ENCODE measurements at places on chromosomes 7 and 10.

GRCh38 chr7:107754642-107755041 is 10.7 kb downstream of the CBLL1 start:
- DNase-seq, result no peak

DNA sequence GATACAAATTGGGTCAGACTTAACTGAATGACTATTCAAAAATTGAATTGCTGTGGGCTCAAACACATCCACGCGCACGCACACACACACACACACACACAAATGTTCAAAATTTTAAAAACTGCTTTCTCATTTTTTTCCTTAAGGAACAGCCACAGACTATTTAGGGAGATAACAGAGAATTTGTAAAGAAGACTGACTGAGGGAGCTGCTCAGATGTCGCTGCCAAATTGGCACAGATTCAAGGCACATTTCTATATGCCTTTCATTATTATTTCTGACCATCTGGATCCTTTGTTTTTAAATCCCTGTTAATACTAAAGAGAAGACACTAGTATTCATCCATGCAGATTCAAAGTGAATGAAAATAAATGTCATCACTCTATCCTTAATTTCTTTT is 154.8 kb downstream of the DGKB start:
- no peak for DNase-seq

GRCh38 chr10:132546567-132547420 is 9.2 kb downstream of the INPP5A start:
- DNase-seq, result no peak

GRCh38 chr10:124449170-124450011 is 444 bp downstream of the NKX1-2 start:
- no peak for DNase-seq

- DNase-seq, result no peak
These were observed 33.2 kb downstream of the CNNM2 start for GRCh38 chr10:102951316-102951715.

DNA sequence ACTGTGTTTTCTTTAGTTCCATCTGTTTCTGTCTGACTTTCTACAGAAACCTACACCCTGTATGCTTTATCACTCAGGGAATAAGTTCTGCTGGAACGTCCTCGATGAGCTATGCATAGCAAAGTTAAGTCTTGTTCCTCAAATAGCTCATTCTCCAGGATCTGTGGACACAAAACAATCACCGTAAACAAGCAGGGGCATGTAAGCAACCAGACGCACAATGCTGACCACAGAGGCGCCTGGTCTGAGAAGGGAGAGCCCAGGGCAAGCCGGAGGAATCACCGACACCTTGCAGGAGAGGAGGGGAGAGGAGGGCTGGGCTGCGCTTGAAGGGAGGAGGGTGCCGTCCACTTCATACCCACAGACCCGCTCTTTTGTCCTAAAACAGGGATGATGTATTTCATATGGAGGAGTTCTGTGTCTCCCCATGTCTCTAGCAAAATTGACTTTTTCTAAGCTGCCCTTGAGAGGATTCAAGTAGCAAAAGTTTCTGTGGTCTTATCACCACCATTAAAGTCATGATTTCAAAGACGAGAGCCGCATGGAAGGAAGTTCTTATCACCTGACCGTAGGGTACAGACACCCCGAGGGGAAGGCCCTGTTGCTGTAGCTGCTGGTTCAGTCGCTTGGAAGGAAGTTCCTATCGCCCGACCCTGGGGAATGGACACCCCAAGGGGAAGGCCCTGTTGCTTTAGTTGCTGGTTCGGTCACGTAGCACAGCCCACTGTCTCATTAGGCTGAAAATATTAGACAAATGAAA is 14.3 kb downstream of the CALML3 start:
- DNase-seq, result no peak

DNA sequence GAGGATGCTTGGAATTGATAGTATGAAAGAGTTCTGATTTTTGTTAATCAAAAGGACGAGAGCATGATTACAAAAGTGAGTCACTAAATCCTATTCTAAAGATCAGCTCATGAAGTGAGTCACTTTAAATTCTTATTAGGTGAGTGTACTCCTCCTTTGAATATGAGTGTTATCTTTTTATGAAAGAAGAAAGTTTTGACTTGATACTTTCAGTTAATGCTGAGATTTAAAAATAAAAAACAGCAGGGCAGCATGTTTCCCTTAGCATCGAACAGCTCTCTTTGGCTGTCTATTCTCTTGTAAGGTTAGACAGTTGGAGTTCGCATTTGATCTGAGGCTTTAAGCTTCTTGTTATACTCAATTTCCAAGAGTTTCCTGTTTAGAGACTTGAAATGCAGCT is 222.0 kb downstream of the TWIST1 start:
- peak; percentile 27 for DNase-seq

GRCh38 chr7:129617652-129618051 is 6.1 kb downstream of the NRF1 start:
- DNase-seq, result no peak

DNA sequence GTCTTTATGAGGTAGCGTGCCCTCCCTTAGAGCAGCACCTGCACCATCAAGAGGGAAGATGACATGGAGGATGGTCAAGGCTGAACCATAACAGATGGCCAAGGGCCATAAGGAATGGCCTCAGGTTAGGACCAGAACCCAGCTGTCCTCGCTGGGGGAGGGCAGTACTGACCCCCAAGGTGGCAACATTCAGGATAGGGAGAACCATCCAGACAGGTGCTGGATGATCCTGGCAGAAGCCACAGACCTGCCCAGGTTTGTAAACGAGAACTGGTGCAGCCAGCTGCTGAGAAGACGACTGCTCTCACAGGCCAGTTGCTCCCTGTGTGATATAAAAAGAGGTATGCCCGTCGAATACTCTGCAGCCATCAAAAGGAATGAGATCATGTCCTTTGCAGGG is 320.4 kb downstream of the GLRX3 start:
- DNase-seq, result no peak

DNA sequence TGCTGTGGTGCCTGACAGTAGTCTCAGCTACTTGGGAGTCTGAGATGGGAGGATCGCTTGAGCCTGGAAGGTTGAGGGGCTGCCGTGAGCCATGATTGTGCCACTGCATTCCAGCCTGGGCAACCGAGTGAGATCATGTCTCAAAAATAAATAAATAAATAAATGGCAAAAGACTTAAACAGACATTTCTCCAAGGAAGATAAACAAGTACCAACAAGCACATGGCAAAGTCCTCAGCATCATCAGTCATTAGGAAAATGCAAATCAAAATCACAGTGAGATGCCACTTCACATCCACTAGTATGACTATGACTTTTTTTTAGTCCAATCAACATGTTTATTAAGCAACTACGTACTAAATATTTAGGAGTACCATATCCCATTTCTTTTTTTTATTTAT is 21.3 kb upstream of the KPNA7 start:
- DNase-seq, result no peak

DNA sequence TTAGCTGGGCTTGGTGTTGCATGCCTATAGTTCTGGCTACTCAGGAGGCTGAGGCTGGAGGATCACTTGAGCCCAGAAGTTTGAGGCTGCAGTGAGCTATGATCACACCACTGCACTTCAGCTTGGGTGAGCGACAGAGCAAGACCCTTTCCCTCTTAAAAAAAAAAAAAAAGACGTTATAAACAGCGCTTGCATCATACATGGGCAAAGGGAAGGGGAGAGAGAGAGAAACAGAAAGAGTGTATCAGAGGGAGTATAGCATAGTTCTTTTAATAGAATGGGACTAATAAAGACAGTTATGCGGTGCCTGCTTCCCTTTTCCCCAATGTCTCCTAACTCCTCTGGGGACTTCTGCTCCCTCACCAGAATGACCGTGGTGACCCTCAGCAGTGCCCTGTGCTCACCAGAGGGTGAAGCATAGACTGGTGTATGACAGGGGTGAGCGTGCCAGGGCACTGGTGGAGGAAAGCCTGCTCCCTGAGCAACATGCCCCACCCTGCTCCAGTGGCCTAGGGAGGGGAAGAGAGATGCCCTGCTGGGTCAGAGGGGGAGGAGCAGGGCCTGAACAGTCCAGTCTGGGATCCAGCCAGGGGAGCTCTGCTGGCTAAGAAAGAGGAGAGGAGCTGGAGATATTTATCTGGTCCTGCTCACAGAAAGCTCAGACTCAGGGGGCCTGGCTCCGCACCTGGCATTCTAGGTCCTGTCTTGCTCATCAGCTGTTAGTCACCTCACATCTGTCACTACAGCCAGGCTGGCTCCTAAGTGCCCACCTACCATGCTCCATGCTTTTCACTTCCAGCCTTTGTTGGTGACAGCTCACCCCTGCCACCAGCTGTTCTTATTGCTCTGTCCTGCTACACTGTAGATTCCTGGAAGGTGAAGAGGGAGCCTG is 2.2 kb downstream of the PDZD7 start:
- no peak for DNase-seq

DNA sequence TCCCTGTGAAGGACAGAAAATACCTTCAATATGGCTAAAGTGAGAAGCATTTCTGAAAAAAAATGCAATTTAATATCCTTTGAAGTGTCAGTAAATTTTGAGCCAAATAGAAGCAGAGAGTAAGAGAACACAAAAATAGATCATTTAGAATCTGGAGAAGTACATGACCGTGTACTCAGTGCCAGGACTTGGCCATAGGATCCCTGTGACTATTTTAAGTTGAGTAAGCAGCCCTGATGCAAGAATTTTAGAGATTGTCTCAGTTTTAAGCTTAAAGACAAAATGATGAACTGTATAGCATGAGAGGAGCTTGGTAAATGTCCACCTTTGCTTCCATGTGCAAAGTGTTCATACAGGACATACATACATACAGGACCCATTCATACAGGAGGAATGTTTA is 2.5 kb downstream of the PTER start:
- no peak for DNase-seq

GRCh38 chr7:16399265-16399831 is 22.0 kb downstream of the CRPPA start:
- DNase-seq, result no peak

GRCh38 chr7:143047326-143047725 is 4.8 kb upstream of the OR6V1 start:
- no peak for DNase-seq

GRCh38 chr7:30351286-30351685 is 66.9 kb downstream of the ZNRF2 start:
- no peak for DNase-seq

GRCh38 chr7:99005776-99006175 is 127.4 kb downstream of the TRRAP start:
- no peak for DNase-seq

DNA sequence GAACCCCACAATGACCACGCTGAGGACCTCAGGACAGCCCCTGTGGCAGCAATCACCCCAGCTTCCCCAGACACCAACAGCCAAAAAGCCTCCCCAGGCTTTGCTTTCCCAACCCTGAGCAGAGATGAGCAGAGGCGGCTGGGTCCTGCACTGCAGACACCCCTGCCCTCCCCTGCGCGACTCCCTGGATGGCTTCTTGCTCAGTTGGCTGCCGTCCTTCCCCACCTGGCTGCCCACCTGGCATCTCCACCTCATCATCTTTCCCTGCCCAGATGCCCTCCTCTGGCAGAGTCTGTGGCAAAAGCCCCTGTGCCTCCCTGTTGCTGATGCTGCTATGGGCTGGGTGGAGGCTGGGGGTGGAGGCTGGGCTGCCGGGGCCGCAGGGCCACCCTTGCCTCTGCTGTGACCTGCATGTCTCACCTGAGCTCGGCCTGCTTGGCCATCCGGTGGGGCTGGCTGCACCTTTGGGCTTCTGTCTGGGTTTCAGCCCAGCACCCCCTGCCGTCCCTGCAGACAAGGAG is 567.7 kb downstream of the TCERG1L start:
- no peak for DNase-seq

GRCh38 chr7:54546081-54546985 is 4.2 kb downstream of the VSTM2A start:
- DNase-seq, result no peak

DNA sequence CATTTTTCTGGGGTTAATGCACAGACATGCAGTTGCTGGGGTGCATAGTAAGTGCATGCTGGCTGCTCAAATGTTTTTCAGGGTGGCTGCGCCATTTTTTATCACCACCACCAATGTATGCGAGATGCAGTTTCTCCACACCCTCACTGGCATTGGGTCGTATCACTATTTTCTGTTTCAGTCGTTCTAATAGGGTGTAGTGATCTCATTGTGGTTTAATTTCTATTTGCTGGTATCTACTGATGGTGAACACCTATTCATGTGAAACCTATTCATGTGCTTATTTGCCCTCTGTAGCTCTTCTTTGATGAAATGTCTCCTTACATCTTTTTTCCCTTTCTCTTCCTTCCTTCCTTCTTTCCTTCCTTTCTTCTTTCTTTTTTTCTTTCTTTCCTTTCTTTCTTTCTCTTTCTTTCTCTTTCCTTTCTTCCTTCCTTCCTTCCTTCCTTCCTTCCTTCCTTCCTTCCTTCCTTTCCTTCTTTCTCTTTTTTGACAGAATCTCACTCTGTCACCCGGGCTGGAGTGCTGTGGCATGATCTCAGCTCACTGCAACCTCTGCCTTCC is 84.3 kb downstream of the ELFN1 start:
- DNase-seq, result no peak

GRCh38 chr10:97494151-97494550 is 4.1 kb downstream of the MMS19 start:
- DNase-seq, result no peak

- no peak for DNase-seq
These were observed 134.3 kb downstream of the DOCK4 start for GRCh38 chr7:112071856-112072255.

GRCh38 chr10:99658622-99659030 is 683 bp upstream of the ENTPD7 start:
- no peak for DNase-seq

DNA sequence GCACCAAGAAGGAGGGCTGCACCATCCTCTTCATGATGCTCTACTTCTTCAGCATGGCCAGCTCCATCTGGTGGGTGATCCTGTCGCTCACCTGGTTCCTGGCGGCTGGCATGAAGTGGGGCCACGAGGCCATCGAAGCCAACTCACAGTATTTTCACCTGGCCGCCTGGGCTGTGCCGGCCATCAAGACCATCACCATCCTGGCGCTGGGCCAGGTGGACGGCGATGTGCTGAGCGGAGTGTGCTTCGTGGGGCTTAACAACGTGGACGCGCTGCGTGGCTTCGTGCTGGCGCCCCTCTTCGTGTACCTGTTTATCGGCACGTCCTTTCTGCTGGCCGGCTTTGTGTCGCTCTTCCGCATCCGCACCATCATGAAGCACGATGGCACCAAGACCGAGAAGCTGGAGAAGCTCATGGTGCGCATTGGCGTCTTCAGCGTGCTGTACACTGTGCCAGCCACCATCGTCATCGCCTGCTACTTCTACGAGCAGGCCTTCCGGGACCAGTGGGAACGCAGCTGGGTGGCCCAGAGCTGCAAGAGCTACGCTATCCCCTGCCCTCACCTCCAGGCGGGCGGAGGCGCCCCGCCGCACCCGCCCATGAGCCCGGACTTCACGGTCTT is 1.9 kb downstream of the FZD1 start:
- DNase-seq, result no peak

DNA sequence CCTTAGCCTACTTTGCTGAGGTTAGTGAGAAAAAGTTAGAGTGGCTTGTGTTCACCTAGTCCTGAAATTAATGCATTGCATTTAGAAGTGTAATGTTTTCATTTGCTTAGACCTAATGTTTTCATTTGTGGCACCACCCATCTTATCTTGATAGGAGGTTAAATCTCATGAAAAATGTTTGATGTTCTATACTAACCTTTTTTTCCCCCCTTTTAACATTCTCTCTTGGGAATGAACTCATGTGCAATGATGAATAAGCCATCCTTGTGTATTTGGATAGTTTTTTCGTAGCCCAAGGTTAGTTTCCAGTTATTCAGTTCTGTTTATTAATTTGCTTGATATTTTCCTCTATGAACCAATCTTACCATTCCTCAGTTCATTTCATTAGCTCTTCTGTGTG is 2.8 kb downstream of the FHIP2A start:
- no peak for DNase-seq

All from AG04450 (cell line).